ENCODE measurements at places on chromosomes 3 and 15.

GRCh38 chr15:62112616-62113593, 46.1 kb downstream of the C2CD4A start:
- DNase-seq, result no peak
- H3K36me3 ChIP-seq, result no peaks in the 10 kb centered on the region
- H3K4me1 ChIP-seq, result peaks cover 14% of the 10 kb centered on the region
- H3K4me3 ChIP-seq, result no peak overlapping the region
- H3K27ac ChIP-seq, result no peak overlapping the region
- peaks cover 4% of the 10 kb centered on the region for H3K27me3 ChIP-seq

DNA sequence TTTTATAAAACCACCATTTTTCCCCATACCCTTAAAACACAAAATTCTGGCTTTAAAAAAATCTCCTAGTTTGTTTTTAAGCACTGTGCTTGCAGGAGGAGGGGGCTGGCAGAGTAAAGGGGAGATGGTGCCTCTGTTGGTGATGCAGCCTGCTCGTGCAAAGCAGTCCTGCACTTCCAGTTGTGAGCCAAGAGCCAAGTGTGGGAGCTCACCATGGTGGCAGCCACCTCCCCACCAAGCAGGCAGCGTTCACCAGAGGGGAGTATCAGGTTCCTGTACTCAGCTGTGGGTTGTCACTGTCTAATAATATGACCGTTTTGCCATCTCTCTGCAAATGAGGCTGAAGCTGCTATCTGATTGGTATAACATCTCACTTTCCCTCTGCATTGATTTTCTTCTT, 164.8 kb downstream of the SYNPR start:
- no peak for DNase-seq
- no peaks in the 10 kb centered on the region for H3K36me3 ChIP-seq
- peaks cover 5% of the 10 kb centered on the region for H3K27me3 ChIP-seq
- H3K4me3 ChIP-seq, result no peak overlapping the region

- peaks cover 12% of the 10 kb centered on the region for H3K27me3 ChIP-seq
- H3K27ac ChIP-seq, result no peak overlapping the region
- no peak for DNase-seq
- H3K4me3 ChIP-seq, result no peak overlapping the region
These were observed 56.3 kb upstream of the ITGA11 start for GRCh38 chr15:68488290-68488689.

DNA sequence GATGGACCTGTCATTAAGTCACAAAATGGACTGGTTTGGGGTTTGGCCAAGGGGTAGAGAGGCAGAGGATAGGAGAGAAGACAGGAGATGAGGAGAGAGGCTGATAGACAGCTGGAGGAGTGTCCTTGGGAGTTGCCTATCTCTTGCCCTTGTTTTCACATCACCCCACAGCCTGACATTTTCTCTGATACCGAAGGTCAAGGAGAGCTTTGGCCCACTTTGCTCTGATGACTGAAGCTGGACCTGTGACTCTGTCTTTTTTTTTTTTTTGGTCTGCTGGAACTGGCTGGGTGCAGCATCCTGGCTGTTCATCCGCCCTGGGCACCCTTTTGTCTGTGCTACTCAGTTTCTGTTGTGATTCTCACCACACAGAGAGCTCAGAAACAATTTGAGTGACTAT, 5.1 kb downstream of the GPD1L start:
- no peak overlapping the region for H3K27ac ChIP-seq
- H3K4me3 ChIP-seq, result no peak overlapping the region
- peaks cover 14% of the 10 kb centered on the region for H3K36me3 ChIP-seq
- H3K27me3 ChIP-seq, result no peaks in the 10 kb centered on the region
- peaks cover 65% of the 10 kb centered on the region for H3K4me1 ChIP-seq
- no peak for DNase-seq

- H3K27ac ChIP-seq, result no peak overlapping the region
- no peaks in the 10 kb centered on the region for H3K27me3 ChIP-seq
- no peaks in the 10 kb centered on the region for H3K4me1 ChIP-seq
- no peaks in the 10 kb centered on the region for H3K36me3 ChIP-seq
- no peak for DNase-seq
These were observed 500.1 kb downstream of the PYDC2 start for GRCh38 chr3:191961022-191961421.

DNA sequence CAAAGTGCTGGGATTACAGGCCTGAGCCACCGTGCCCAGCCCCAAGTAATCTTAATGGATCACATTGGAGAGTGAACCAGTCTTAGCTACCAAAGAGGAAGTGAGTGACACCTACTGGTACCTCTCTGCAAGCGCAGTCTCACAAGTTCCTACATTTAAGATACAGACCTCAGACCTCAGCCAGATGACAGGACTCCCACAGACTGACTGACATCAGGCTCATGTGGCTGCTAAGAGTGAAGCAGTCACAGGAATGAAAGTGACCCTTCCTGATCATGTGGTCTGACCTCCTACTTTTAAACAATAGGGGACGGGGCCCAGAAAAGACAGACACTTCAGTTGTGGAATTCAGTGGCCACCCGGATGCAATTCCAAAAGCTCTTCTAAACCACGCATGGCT, 36.3 kb upstream of the GNB5 start:
- H3K27ac ChIP-seq, result peak overlapping the region; percentile 57
- H3K4me3 ChIP-seq, result no peak overlapping the region
- DNase-seq, result peak; percentile 88
- no peaks in the 10 kb centered on the region for H3K27me3 ChIP-seq
- H3K4me1 ChIP-seq, result peaks cover 17% of the 10 kb centered on the region

- no peak for DNase-seq
- no peak overlapping the region for H3K27ac ChIP-seq
- H3K4me1 ChIP-seq, result peaks cover 3% of the 10 kb centered on the region
- peaks cover 49% of the 10 kb centered on the region for H3K27me3 ChIP-seq
- H3K4me3 ChIP-seq, result no peak overlapping the region
These were observed 63.9 kb upstream of the GATA2 start for GRCh38 chr3:128556907-128557306.

DNA sequence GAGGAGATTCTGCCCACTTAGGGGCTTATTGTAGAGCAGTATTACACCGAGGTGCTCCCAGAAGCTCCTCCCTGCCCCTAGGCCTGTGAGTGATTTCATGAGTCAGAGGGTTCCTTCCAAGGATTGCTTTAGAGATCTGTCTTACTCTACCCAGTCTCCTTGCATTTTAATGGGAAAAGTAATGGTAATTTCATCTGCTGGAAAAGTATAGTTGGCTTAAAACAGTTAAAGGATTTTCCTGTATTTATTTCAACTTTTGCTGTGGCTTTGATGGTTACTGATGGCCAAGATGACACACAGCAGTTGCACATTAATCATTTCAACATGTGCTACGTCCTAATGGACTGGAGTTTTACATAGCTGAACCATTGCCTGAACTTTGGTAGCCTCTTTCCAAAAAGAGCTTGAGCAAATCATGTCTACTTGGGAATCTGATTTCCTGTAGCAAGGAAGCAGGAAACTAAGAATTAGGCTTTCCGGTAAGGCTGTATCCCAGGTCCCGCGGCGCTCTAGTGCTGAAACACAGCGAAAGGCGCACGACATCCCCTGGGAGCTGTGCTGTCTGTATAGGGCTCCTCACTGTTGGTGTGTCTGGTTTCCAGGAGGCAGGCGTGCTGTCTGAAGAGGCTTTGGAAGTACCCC, 9.2 kb upstream of the PGPEP1L start:
- H3K4me1 ChIP-seq, result peaks cover 4% of the 10 kb centered on the region
- H3K27ac ChIP-seq, result no peak overlapping the region
- DNase-seq, result no peak
- peak overlapping the region; percentile 67 for H3K4me3 ChIP-seq

DNA sequence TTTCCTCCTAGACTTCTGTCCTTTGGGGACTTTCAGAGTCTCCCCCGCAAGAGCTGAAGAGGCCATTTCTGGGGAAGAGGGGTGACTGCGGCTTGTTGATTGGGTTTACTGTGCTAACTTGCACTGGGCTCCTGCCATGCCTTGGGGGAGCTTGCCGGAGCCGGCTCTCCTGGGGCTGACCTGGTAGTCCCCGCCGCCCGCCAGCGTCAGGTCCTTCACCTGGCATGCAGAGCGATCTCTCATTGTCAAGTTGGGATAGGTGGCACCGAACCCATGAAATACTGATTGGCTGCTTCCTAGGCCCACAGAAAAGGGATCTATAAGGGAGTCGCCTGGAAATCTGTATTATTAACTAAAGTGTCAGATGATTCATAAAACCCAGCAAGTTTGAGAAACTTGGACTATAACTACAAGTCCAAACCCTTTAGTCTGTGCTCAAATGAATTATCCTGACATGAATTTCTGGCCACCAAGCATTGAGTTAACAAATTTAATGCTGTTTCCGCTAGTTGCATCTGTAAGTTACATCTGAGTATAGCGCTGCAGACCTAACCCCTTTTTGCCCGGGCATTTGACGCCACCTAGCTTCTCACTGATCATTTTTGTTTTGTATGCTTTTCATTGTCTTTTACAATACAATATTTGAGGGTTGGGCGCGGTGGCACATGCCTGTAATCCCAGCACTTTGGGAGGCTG, 607 bp upstream of the IMP3 start:
- H3K4me1 ChIP-seq, result peaks cover 23% of the 10 kb centered on the region
- peak overlapping the region; percentile 90 for H3K4me3 ChIP-seq
- peak; percentile 81 for DNase-seq

DNA sequence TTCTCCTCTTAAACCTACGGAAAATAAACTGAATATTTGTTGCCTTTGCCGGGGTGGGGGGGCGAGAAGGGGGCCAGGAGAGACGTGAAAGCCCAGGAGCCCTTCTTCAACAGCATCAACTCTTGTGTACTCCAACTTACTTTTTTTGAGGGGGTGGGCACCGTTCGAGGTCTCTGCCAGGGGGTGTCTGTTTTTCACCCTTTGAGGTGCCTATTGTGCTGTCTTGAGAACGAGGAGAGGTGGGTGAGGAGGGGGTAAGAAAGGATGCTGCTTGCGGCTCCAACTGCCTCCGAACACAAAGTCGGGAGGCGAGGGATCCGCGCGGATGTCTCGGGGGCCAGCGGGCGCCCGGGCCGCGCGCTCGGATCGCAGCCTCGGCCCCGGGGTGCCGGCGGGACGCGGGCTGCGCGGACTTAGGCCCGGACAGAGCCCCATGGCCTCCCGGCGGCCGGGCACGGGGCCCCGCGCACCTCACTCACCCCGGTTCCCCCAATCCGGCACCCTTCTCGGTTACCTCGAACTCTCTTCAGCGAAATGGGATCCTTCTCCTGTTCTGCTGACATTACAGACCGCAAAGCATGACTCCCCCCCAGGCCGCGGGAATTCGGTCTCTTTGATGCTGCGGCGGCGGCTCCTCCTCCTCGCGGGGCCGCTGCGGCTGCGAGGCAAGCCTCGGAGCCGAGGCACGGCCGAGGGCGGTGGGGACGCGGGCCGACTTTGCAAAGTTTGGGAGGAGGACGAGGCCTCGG, 650 bp downstream of the PYGO1 start:
- H3K27me3 ChIP-seq, result peaks cover 44% of the 10 kb centered on the region
- H3K4me3 ChIP-seq, result peak overlapping the region; percentile 40
- no peak overlapping the region for H3K27ac ChIP-seq
- DNase-seq, result no peak

GRCh38 chr15:101615986-101616848, 36.0 kb downstream of the TM2D3 start:
- H3K36me3 ChIP-seq, result peaks cover 4% of the 10 kb centered on the region
- H3K27ac ChIP-seq, result peak overlapping the region; percentile 25
- DNase-seq, result peak; percentile 42
- H3K4me3 ChIP-seq, result no peak overlapping the region
- H3K4me1 ChIP-seq, result peaks cover 12% of the 10 kb centered on the region
- no peaks in the 10 kb centered on the region for H3K27me3 ChIP-seq

- H3K27me3 ChIP-seq, result no peaks in the 10 kb centered on the region
- H3K4me3 ChIP-seq, result no peak overlapping the region
- no peak for DNase-seq
- H3K36me3 ChIP-seq, result peaks cover 5% of the 10 kb centered on the region
- no peak overlapping the region for H3K27ac ChIP-seq
These were observed 35.8 kb downstream of the SLCO3A1 start for GRCh38 chr15:91889111-91889815.

DNA sequence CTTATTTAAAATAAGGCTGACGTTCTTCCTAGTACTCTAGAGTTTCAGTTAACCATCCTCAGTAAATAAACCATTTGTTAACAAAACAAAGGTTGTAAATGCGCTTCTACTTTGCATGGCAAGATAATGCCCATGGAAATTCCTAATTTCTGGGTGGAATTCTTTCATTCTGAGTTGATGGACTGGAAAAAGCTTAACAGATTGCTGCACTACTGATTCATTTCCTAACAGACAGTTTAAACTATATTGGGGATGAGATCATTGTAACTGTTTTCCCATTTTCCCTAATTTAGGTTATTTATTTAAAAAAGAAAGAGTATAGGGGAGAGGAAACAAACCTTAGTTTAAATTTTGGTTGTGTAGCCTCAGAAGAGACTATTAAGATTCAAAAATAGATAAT, 342.2 kb downstream of the NLGN1 start:
- no peaks in the 10 kb centered on the region for H3K36me3 ChIP-seq
- H3K27me3 ChIP-seq, result no peaks in the 10 kb centered on the region
- no peaks in the 10 kb centered on the region for H3K4me1 ChIP-seq
- H3K27ac ChIP-seq, result no peak overlapping the region

DNA sequence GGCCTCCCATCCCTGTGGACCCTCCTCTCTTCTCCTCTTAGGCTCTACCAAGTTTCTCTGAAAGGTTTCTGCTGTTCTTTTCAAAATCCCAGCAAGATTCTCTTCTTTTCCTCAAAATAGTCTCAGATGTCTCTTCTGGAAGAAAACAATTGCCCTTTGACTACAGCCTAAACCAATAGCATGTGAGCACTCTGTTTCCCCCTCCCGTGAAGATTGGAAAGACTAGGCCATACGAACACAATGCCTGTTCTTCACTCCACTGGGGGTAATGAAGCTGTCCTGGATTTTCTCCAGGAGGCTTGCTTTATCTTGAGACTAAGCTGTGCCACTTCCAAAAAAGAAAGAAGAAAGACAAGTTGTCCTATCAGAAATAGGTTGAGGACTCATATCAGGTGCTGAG, 178.7 kb upstream of the MCTP2 start:
- no peak for DNase-seq
- H3K27ac ChIP-seq, result no peak overlapping the region
- no peak overlapping the region for H3K4me3 ChIP-seq
- H3K27me3 ChIP-seq, result peaks cover 6% of the 10 kb centered on the region

DNA sequence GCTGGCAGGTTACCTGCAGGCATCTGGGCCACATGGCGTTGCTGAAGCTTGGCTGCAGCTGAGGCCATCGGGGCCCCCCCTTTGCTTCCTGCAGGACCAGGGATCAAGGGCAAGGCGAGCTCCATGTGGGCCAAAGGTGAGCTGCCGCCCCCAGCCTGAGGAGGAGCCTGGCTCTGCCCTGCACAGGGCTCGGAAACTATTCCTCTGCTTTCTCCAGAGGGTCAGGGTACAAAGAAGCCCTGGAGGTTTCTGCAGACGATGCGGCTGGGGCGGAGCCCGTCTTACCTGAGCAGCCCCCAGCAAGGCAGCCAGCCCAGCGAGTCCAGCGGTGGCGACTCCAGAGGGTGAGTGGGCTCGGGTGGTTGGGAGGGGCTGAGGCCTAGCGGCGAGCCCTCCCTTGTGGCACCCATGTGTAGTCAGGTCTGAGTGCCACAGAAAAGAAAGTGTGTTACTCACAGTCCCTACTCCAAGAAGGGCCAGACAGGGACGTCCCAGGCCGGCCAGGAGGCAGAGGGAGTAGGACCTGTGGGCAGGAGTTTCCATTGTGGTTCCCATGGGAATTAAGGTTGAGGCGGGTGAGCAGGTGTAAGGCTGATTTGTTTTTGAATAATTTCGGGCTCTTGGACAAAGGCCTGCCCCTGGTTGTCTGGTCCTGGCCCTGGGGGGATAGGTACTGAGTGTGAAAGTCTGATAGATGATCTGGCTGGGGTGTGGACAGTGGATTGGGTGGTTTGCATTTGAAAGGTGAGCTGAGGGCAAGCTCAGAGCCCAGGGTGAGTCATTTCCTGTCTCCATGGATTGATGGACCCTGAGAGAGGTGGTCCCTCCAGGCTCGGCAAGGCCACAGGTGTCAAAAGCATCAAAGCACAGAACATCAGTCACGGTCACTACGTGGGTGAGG, 25.4 kb downstream of the CFAP100 start:
- peaks cover 2% of the 10 kb centered on the region for H3K36me3 ChIP-seq
- DNase-seq, result no peak
- H3K27me3 ChIP-seq, result peaks cover 2% of the 10 kb centered on the region
- H3K27ac ChIP-seq, result no peak overlapping the region
- H3K4me3 ChIP-seq, result no peak overlapping the region
- H3K4me1 ChIP-seq, result no peaks in the 10 kb centered on the region

Data from activated CD8-positive, alpha-beta T cell treated with anti-CD3 and anti-CD28 coated beads for 36 hours (primary cell).